ENCODE measurements at places on chromosomes 11 and 22.

- DNase-seq: no peak
These were observed 101.9 kb downstream of the IGLL1 start for GRCh38 chr22:23478175-23478574.

DNA sequence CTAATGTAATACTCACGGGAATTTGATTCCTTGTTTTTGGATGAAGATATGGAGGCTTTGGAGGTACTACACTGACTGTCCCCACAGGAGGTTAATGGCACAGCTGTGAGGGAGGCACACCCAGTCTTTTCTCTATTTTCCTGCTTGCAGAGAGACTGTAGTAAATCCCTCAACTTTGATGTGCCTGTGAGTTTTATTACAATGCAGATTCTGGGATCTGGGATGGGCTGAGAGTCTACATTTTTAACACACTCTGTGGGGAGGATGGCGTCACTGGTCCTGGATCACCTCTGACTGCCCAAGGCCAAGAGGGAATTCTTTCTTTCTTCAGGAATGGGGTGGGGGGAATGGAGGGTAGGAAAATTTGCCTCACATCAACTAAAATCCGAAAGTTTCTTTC, 80.2 kb upstream of the NTM start:
- DNase-seq: no peak

GRCh38 chr11:34727228-34727737, 106.4 kb downstream of the EHF start:
- no peak for DNase-seq

DNA sequence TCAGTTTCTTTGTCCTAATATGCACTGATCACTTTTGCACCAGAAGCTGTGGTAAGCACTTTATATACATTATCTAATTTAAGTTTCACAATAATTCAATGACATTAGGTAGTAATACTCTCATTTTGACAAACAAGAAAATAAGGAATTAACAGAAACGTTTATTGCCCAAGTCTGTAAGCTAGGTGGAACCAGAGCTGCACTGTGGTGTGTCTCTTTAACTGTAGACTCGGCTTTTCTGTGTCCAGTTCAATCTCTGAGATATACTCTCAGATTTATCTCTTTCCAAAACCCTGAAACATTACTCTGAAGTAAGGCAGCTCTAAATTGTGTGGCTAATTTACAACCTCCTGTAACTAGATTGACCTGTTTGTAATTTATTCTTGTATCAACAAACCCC, 101.1 kb downstream of the MUC15 start:
- DNase-seq: no peak

DNA sequence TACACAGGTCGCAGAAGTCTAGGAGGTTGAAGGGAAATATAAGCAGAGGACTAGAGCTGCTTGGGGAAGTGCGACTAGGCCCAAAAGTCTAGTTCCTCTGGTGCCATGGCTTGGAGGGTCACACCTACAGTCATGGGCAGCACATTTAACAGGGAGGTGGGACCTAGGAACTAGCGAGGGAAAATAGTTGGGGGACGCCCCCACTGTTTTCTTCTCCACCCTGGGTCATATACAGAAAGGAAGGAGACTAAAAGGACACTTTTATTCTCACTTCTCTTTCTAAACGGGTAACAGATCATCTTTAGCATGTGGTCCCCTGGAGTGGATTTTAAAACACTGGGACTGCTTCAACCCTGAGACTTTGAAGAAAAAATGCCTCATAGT, 16.6 kb downstream of the APIP start:
- DNase-seq: peak; percentile 22

DNA sequence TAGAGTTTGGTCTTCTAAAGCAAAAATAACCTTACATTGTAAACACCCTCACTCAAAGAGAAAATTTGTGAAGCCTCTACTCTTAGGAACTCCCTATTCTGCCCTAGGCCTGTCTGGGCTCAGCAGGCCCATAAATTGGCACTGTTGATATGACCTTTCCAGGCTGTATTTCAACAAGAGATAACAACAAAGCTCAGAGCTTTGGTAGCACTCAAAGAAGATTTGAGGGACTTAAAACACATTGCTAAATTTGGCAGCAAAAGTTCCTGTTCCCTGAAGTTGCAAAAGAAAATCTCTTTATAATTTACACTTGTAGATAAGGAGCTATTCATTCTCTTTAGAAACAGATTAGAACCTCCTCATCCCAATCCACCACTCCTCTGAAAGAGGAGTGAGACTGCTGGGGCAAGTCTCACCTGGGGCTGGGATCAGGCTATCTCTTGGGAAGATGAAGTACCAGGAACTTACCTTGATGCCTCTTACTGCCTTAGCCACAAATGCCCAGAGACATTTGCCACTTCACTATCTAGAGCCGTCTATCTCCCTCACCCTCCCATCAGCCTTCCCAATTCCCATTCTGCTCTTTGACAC, 110.4 kb upstream of the AKIP1 start:
- DNase-seq: no peak

- DNase-seq: peak; percentile 50
These were observed 1.4 kb downstream of the B3GNT6 start for GRCh38 chr11:77035580-77035979.

GRCh38 chr11:91394727-91395414, 829.7 kb upstream of the FAT3 start:
- DNase-seq: peak; percentile 74

GRCh38 chr22:20644071-20644642, 129.8 kb upstream of the SERPIND1 start:
- no peak for DNase-seq

- DNase-seq: no peak
These were observed 138.5 kb upstream of the CTSC start for GRCh38 chr11:88475991-88476418.

DNA sequence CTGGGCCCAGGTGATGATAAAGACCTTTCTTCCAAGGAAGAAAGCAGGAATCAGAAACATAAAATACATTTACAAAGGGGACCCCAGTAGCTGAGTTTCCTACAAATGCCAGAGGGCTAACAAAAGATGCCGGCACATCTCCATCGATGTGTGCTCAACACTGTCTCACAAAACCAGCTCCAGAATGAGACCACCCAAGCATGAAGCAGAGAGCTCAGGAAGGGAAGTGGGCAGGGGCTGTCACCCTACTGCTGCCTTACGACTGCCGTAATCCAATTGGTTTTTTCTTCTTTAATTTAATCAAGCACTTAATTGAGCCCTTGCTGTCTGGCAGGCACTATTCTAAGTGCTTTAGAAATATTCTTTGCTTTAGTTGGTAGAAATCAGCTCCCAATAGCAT, 26.1 kb downstream of the SMCO4 start:
- no peak for DNase-seq

GRCh38 chr11:86608251-86608799, 64.1 kb downstream of the ME3 start:
- DNase-seq: peak; percentile 94

All from DMS53 (cell line).